ENCODE measurements at places on chromosomes 11 and 22.

- DNase-seq: peak; percentile 93
Observed at GRCh38 chr11:119381181-119381988, at the start of gene USP2. TSS of gene USP2 (minus strand) at chr11:119381690. CDS start at chr11:119373480, 8,210 bp downstream.

GRCh38 chr22:33221568-33221967, 163.4 kb upstream of the SYN3 start:
- DNase-seq: no peak

DNA sequence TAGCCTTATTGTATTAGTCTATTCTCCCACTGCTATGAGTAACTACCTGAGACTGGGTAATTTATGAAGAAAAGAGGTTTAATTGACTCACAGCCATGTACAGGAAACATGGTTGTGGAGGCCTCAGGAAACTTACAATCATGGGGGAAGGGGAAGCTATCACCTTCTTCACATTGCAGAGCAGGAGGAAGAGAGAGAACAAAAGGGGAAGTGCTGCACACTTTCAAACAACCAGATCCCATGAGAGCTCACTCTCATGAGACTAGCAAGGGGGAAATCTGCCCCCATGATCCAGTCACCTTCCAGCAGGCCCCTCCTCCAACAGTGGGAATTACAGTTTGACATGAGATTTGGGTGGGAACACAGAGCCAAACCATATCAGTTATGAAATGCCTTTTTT, 179.4 kb downstream of the ARHGAP42 start:
- DNase-seq: no peak

DNA sequence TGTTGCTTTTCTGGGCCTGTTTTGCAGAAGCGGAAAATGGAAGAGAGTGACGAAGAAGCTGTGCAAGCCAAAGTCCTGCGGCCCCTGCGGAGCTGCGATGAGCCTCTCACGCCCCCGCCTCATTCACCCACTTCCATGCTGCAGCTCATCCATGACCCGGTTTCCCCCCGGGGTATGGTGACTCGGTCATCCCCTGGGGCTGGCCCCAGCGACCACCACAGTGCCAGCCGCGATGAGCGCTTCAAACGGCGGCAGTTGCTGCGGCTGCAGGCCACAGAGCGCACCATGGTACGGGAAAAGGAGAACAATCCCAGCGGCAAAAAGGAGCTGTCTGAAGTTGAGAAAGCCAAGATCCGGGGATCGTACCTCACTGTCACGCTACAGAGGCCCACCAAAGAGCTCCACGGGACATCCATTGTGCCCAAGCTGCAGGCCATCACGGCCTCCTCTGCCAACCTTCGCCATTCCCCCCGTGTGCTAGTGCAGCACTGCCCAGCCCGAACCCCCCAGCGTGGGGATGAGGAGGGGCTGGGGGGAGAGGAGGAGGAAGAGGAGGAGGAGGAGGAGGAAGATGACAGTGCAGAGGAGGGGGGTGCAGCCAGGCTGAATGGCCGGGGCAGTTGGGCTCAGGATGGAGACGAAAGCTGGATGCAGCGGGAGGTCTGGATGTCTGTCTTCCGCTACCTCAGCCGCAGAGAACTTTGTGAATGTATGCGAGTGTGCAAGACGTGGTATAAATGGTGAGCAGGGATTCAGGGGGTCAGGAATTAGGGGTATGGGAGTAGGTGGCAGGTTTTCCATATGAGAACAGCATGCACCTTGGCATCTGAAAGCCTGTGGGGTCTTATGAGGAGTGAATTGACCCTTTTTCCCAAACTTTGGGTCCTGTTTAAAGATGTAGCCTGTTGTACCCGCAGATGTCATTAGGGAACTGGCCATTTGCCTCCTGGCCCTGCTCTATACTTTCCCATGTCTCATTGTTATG, 15.9 kb upstream of the GRK2 start:
- no peak for DNase-seq

Measured in RPMI8226 (cell line).